Astrocyte (in vitro differentiated cells and primary cell): ENCODE measurements at places on chromosomes 1 and 21. TPM values are rescaled to one million over a fixed set of nuclear protein-coding genes. Genes with fewer than 3 reads are reported as not detected.

Gene ST6GALNAC5
- 0.19 and 1.3 TPM in 2 replicates for total RNA-seq

Gene NEK2
- total RNA-seq, result 1.4 and 1.6 TPM in 2 replicates

Gene KIAA0040
- 5.0 and 5.2 TPM in 2 replicates for total RNA-seq

Gene LCK
- 0.30 TPM in 1 of 2 replicates, not detected in the other for total RNA-seq

Gene USH2A
- total RNA-seq, result 0.02 TPM in 2 replicates

GRCh38 chr1:38005195-38006007 is at the start of gene FHL3:
FHL3 (minus strand) TSS chr1:38005514; CDS start chr1:37999412, 6,102 bp downstream.
- no peaks in the 10 kb centered on the region for H3K27me3 ChIP-seq
- peak within 1 kb of the TSS; percentile 87 for H3K4me3 ChIP-seq
- H3K27ac ChIP-seq, result peak within 1 kb of the TSS; percentile 59
- DNase-seq, result peak; percentile 35

DNA sequence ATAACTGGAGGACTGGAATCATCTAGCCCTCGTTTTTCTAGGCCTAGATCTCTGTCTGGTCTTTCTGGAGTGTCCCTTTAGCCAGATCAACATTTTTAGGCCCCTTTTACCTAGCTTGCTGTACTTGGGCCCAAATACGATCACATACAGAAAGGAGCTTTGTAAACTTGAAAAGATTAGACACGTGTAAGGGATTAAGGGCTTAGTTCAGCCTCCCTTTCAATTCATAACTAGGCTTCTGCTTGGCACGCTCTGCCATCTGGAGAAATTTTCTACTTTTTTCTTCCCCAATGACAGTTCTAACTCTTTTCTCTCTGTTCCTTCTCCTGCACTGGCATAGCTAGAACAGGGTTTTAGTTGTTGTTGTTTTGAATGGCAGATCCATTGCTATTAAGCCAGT is 153.3 kb upstream of the BEND5 start:
- no peak overlapping the region for H3K27ac ChIP-seq
- H3K36me3 ChIP-seq, result no peaks in the 10 kb centered on the region
- no peak overlapping the region for H3K4me3 ChIP-seq
- no peak for DNase-seq
- H3K4me1 ChIP-seq, result no peaks in the 10 kb centered on the region

DNA sequence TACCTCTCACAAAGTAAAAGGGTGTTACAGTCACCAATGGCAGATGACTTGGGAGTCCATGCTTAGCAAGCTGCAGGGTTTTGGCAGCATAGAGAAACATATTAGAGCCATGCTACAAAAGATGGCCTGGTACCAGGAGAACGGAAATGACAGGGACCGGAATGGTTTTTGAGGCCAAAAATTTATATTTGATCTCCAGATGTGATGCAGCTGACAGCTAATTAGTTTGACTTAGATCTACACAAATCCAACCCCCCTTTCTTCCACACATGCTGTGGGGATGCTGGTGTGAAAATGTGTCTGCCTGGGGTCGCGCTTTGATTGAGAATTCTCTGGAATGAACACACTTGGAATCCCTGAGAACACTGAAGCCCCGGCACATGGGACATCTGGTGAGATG is 26.5 kb downstream of the SYF2 start:
- DNase-seq, result no peak
- H3K27me3 ChIP-seq, result peaks cover 7% of the 10 kb centered on the region
- H3K36me3 ChIP-seq, result no peaks in the 10 kb centered on the region
- no peak overlapping the region for H3K4me3 ChIP-seq
- H3K4me1 ChIP-seq, result no peaks in the 10 kb centered on the region

- no peak overlapping the region for H3K4me3 ChIP-seq
- H3K36me3 ChIP-seq, result no peaks in the 10 kb centered on the region
- no peaks in the 10 kb centered on the region for H3K27me3 ChIP-seq
- no peaks in the 10 kb centered on the region for H3K4me1 ChIP-seq
- no peak overlapping the region for H3K27ac ChIP-seq
Observed at GRCh38 chr1:37169743-37170275, 135.5 kb upstream of the GRIK3 start.

DNA sequence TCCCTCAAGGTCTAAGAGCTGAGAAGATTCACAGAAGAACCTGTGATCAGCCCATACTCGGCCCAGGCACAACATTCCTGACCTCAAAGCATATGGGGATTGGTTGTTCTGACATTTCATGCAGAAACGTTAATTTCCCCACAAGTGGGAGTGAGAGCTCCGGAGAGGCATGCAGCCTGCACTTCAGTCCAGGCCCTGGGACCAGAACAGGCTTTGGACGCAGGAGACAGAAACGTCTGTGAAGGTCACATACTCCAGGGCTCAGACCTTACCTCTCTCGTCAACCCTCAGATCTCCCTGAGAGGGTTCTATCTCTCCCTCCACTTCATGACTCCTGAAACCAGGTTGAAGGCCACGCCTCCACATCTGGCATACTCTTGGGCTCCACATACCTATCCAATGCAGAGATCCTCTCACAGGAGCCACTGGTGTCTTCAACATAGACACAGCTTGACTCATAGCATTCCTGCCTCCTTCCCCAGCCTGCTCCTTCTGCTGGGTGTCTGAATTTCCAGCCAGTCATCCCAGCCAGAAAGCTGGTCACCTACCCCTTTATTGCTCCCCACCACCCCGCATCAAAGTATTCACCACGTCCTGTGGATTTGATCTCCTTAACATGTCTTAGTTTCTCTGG is 149.2 kb downstream of the OMA1 start:
- peak; percentile 90 for DNase-seq
- peak overlapping the region; percentile 35 for H3K27ac ChIP-seq
- no peaks in the 10 kb centered on the region for H3K27me3 ChIP-seq
- H3K36me3 ChIP-seq, result no peaks in the 10 kb centered on the region
- no peak overlapping the region for H3K4me3 ChIP-seq
- H3K4me1 ChIP-seq, result peaks cover 41% of the 10 kb centered on the region

DNA sequence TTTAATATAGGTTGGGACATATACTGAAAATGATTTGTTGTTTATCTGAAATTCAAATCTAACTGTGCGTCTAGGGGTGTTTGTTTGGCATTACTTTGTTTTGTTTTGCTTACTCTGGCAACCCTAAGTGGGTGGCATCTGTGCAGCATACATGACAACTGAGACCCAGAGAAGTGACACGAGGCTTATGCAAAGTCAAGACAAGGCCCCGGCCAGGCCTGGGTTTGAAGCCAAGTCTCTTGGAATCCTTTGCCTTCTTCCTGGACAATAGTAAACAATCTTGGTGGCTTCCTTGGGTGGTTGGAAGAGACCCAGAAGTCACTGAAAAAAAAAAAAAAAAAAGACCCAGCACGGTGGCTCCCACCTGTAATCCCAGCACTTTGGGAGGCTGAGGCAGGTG is 197.6 kb upstream of the TMEM51 start:
- H3K36me3 ChIP-seq, result no peaks in the 10 kb centered on the region
- H3K27ac ChIP-seq, result no peak overlapping the region
- DNase-seq, result no peak
- H3K4me1 ChIP-seq, result no peaks in the 10 kb centered on the region
- no peak overlapping the region for H3K4me3 ChIP-seq
- H3K27me3 ChIP-seq, result no peaks in the 10 kb centered on the region

DNA sequence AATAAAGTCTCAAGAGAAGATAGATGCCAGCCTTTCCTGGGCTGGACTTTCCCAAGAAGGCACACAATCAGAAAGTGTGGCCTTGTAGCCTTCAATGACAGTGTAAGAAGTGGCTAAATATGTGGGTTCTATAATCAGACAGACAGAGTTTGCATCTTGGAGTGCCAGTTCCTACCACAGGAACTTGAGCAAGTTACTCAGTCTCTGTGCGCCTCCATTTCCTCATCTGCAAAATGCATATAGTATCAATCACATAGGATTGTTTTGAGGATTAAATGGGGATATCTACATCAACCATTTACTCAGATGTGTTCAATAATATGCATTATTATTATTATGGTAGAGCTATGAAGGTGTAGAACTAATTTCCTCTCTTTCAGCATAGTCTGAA is 176.8 kb upstream of the PTBP2 start:
- H3K27me3 ChIP-seq, result no peaks in the 10 kb centered on the region
- H3K27ac ChIP-seq, result no peak overlapping the region
- no peak for DNase-seq

GRCh38 chr1:198597690-198598430 is 41.0 kb upstream of the PTPRC start:
- H3K27ac ChIP-seq, result no peak overlapping the region
- H3K4me1 ChIP-seq, result no peaks in the 10 kb centered on the region
- no peak overlapping the region for H3K4me3 ChIP-seq
- no peak for DNase-seq
- H3K27me3 ChIP-seq, result no peaks in the 10 kb centered on the region

DNA sequence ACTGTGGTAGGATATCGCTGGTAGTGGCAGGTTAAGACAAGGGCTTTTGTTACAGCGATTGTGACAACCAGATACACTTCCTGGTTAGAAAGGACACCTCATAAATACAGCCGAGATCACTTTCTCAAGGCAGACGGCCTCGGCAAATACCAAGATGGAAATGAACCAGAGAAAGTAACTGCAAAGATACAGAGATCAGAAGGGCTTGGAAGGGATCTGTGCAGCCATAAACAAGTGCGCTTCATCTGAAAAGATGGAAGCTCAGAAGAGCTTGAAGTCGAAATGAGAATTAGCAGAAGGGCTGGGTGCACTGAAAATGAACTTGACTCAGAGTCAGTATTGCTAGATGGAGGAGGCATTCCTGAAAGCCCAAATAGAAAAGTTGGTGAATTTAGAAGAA is 7.1 kb downstream of the DHRS3 start:
- no peaks in the 10 kb centered on the region for H3K36me3 ChIP-seq
- H3K27ac ChIP-seq, result no peak overlapping the region
- no peaks in the 10 kb centered on the region for H3K27me3 ChIP-seq
- H3K4me3 ChIP-seq, result no peak overlapping the region
- H3K4me1 ChIP-seq, result peaks cover 11% of the 10 kb centered on the region
- no peak for DNase-seq

- peak; percentile 94 for DNase-seq
- no peaks in the 10 kb centered on the region for H3K27me3 ChIP-seq
- peaks cover 16% of the 10 kb centered on the region for H3K4me1 ChIP-seq
- peak overlapping the region; percentile 89 for H3K4me3 ChIP-seq
- H3K27ac ChIP-seq, result peak overlapping the region; percentile 98
Observed at GRCh38 chr1:10210841-10211804, 753 bp downstream of the KIF1B start.

DNA sequence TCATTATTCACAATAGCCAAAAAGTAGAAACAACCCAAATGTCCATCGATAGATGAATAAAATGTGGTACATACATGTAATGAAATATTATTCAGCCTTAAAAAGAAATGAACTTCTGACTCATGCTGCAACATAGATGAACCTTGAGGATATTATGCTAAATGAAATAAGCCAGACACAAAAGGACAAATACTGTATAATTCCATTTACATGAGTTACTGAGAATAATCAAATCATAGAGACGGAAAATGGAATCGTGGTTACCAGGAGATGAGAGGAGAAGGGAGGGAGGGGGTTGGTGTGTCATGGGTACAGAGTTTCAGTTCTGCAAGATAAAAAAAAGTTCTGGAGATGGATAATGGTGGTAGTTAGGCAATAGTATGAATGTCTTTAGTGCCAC is 184.1 kb downstream of the PSMG1 start:
- DNase-seq, result no peak
- H3K27ac ChIP-seq, result no peak overlapping the region
- no peaks in the 10 kb centered on the region for H3K36me3 ChIP-seq
- H3K4me3 ChIP-seq, result no peak overlapping the region
- peaks cover 13% of the 10 kb centered on the region for H3K4me1 ChIP-seq

DNA sequence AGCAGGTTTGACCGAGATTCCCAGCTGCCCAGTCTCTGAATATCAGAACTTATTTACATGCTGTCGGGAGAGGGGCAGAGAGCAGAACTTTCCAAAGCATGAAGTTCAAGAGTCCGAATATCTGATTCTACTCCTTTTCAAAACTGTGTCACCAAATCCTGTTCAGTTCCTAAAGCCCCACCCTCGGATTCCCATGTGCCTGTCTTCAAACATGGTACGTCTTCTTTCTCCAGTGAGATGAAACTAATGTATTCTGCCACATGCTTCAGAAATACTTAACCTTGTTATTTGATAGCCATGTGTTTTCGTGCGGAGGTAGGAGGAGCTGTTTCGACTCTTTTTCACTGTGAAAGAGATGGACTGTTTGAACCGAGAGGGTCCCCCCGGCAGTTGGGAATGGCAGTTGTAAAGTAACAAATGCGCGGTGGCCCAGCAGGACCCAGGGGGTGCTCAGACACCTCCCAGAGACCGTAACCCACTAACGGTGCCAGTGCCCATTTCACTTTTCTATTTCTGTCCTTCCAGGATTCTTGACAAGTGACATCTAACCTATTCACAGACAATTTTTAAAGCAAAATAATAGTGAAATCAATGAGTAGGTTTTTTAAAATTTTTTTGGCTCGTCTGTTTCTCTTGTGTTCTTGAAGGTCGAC is 67.2 kb downstream of the ZBTB18 start:
- H3K27ac ChIP-seq, result no peak overlapping the region
- H3K27me3 ChIP-seq, result no peaks in the 10 kb centered on the region
- no peaks in the 10 kb centered on the region for H3K36me3 ChIP-seq
- H3K4me1 ChIP-seq, result peaks cover 19% of the 10 kb centered on the region
- no peak overlapping the region for H3K4me3 ChIP-seq
- no peak for DNase-seq

GRCh38 chr1:178382372-178382771 is 114.4 kb downstream of the CLEC20A start:
- H3K36me3 ChIP-seq, result no peaks in the 10 kb centered on the region
- H3K27me3 ChIP-seq, result no peaks in the 10 kb centered on the region
- no peaks in the 10 kb centered on the region for H3K4me1 ChIP-seq
- no peak overlapping the region for H3K27ac ChIP-seq
- H3K4me3 ChIP-seq, result no peak overlapping the region

DNA sequence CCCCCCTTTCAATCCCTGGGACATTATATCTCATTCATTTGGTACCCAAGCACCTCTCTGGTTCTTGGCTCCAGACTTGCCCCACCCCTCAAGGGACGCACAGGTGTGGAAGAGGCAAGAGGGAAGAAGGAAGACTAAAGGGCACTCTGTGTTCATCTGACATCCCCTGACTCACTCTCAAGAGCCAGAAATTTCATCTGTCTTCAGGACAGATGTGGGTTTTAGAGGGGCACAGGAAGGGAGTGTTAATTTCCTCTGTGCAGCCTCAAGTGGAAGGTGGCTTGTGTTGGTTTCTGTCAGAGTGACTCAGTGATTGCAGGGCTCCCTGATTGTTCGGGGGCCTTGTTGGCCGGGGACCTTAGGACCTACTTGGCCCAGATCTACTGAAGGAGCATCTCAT is 2.4 kb downstream of the C2CD4D start:
- H3K4me3 ChIP-seq, result no peak overlapping the region
- H3K27ac ChIP-seq, result no peak overlapping the region
- DNase-seq, result no peak
- H3K4me1 ChIP-seq, result peaks cover 27% of the 10 kb centered on the region

- H3K27ac ChIP-seq, result no peak overlapping the region
- peaks cover 15% of the 10 kb centered on the region for H3K4me1 ChIP-seq
- DNase-seq, result peak; percentile 56
- H3K36me3 ChIP-seq, result no peaks in the 10 kb centered on the region
- H3K27me3 ChIP-seq, result no peaks in the 10 kb centered on the region
Observed at GRCh38 chr1:168582688-168583336, 6.4 kb downstream of the XCL1 start.
